ENCODE measurements at places on chromosomes 6 and 20. TPM values are rescaled to one million over a fixed set of nuclear protein-coding genes. Genes with fewer than 3 reads are reported as not detected.

DNA sequence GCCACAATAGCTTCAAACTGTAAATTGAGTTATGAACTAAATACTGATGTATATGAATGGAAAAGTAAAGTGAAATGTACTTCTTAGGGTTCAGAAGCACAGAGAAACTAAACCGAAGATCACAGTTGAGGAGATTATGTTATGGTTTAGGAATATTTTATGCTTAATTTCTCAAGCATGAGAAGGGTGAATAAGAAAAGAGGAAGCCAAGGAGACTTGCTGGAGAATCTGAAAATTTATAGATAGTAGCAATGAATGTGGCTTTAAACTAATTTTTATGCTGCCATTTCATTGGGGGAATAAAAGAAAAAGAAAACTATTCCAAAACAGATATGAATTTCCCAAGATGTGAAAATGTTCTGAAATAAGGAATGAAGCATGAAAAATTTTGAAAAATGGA, 5.6 kb downstream of the ANKS1A start:
- DNase-seq: no peak

DNA sequence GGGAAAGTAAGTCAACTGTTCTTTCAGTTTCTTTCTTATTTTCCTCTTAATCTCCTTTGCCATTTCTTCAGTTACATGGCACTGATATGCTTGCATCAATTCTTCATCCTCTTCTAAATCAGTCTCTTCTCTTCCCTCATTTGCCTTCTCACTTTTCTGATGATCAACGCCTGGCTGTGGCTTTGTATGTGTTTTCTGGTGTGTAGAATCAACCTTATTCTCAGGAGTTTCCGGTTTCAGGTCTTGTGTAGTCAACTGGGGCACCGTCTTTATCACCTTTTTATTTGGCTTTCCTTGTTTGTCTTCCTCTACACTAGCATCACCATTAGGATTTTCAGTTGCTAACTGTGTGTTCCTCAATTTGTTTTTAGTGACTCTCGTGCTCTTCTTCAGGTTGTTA, 31.6 kb downstream of the AHI1 start:
- DNase-seq: no peak

- no peak for DNase-seq
These were observed 32.5 kb downstream of the STK38 start for GRCh38 chr6:36514554-36515456.

- no peak for DNase-seq
These were observed 82.2 kb downstream of the MAN1A1 start for GRCh38 chr6:119267126-119267905.

- DNase-seq: no peak
These were observed 272.8 kb upstream of the AGPAT4 start for GRCh38 chr6:161546632-161547031.

DNA sequence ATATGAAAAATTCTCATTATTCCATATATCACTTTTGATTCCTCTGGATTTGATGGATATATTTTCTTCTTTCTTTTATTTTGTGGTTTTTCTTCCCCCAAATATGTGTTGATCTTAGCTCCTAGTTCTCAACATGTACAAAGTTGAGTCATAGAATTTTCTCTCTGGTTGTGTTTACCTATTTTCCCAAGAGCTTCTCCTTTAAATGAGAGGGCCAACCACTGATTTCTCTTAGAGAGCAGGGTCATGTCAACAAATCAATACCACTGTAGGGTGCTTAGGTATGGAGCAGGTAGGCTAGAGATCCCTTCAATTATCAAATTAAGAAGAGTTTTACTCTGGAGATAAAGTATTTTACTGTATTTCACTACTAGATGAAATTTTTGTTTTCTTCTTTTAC, 145.7 kb downstream of the BMP5 start:
- DNase-seq: no peak

DNA sequence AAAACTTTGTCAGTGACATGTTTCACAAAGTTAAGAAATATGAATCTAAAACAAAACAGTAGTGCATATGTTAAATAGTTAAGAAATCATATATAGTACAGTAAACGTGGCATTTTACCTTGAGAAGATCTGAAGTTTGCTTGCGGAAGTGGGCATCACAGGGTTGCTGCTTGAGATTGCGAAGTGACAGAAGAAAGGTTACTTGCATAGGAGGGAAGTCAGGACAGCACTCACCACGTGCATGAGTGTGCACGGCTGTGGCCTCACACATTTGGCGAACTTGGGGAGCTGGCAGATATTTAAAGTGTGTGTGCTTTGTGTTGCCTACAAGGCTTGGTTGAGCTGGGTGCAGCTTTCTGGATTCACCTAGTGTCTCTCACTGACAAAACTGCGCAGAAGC, 431.5 kb upstream of the ARID1B start:
- no peak for DNase-seq

DNA sequence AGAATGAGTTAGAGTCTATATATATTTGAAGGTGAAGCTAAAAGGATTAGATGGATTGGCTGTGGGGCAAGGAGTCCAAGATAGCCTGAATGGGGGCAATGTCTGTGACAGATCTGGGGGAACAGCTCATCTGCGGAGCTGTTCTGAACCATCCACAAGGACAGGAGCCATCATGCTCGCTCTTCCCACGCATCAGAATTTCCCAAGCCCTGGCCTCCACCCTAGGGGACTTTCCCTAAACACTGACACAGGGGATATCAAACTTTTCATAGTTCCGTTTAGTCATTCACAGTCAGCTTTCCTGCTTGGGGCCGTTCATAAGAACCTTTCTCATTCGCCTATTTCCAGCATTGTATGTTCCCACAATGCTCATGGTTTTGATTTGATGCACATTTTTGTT, 37.6 kb upstream of the CCN6 start:
- DNase-seq: no peak

- no peak for DNase-seq
These were observed 4.3 kb upstream of the RFX6 start for GRCh38 chr6:116872771-116873170.

- no peak for DNase-seq
These were observed 2.5 kb downstream of the PDE7B start for GRCh38 chr6:135853986-135854385.

- DNase-seq: no peak
These were observed 10.4 kb downstream of the PHACTR3 start for GRCh38 chr20:59614714-59615113.

DNA sequence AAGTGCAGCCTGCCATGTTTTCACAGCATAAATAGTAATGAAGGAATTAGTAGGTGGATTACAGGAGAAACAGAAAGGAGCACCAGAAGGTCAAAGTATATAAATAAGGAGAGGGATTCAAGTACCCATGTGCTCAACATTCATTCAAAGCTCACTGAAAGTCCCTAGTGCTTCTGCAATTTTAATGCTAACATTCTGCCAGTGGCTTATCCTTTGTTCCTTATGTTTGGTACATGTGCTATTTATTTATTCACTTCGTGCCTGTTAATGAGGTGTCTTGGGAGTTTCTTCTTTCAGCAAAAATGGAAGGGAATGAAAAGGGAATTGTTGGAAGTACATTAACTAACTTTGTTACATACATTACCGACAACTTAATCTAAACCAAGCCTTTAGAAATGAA, 105.7 kb downstream of the CRYBG1 start:
- no peak for DNase-seq

Gene PGM3
- 40.8 TPM for total RNA-seq

Gene RFX6
- total RNA-seq: not detected

Gene SCRT2
- total RNA-seq: 1.6 TPM

Gene ZC2HC1B
- not detected for total RNA-seq

Gene SEL1L2
- total RNA-seq: 0.41 TPM

Measured in frontal cortex (tissue), 4 donors.